ENCODE measurements at places on chromosomes 7 and 10. TPM values are rescaled to one million over a fixed set of nuclear protein-coding genes. Genes with fewer than 3 reads are reported as not detected.

The LFNG gene
- polyA plus RNA-seq, result 2.6 TPM

The FKBP6 gene
- not detected for polyA plus RNA-seq

The CALHM3 gene
- polyA plus RNA-seq, result not detected

The NPY4R2 gene
- polyA plus RNA-seq, result not detected

The SH3PXD2A gene
- polyA plus RNA-seq, result not detected

The PRSS37 gene
- polyA plus RNA-seq, result not detected

- no peak for DNase-seq
These were observed 13.7 kb upstream of the DLX6 start for GRCh38 chr7:96991546-96992191.

- DNase-seq, result no peak
These were observed 441 bp downstream of the FZD8 start for GRCh38 chr10:35641676-35642034.

DNA sequence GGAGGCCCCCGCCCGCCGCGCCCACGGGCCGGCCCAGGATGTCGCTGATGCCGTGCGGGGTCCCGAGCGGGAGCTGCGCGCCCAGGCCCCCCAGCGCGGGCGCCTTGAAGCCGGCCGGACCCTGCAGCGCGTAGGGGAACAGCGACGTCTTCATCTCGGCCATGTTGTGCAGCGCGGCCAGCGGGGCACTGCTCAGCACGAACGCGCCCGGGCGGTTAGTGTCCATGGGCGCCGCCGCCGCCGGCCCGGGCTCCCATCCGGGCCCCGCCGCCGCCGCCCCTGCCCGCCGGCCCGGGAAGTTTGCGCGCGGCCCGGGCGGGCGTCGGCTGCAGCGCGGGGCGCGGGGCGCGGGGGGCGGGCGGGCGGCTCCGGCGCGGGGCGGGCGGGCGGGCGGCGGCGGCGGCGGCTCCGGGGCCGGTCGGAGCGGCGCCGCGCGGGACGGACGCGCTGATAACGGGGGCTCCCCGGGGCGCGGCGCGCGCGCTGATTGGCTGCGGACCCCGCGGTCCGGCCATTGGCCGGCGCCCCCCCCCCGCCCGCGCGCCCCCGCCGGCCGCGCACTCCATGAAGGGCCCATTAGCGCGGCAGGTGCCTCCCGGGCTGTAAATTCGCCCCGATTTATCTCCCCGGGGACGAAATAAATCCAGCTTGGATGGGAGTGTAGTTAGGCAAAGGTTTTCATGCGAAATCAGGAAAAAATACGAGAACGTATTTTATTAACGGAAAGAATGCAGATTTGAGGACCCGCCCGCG lies at the start of gene NKX6-2:
NKX6-2 (minus strand) TSS at position 425 of the 753 bp plus-strand sequence; CDS start at position 226, 199 bp downstream.
- no peak for DNase-seq

DNA sequence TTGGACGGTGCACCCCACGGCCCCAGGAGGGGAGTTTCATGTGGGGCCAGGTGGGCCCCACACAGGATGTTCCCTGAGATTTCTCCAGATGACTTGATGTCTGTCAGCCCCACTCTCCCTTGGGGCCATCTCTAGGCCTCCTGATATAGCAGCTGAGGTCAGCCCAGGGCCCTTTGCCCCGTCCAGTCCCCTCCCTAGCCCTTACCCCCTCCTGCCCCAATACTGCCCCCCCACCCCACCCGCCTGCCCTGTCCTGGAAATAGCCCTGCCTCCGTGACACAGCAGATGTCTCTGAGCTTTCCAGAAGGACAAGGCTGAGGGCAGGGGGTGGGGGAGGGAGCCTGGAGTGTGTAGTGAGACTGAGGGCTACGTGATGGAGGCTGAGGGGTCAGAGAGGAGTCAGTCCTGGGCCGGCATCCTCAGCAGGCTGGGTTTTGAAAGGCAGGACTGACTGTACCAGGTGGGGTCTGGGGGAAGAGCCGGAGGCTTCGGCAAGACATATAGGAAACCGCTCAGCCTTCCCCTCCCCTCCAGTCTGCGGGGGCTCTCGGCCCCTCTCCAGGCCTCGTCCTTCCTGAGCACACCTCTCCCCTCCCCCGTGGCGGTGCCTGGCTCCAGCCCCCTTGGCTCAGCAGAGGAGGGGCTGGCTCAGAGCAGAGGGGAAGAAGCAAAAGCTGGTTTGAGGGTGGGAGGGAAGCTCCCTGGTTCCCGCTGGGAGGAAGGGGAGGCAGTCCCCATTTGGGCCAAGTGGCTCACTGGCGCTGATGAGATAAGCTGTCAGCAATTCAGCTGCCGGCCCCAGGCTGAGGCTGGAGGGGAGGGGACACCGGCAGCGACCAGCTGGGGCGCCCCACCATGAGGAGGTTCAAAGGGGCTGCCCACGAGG lies 2.0 kb downstream of the FLNC start:
- DNase-seq, result no peak

DNA sequence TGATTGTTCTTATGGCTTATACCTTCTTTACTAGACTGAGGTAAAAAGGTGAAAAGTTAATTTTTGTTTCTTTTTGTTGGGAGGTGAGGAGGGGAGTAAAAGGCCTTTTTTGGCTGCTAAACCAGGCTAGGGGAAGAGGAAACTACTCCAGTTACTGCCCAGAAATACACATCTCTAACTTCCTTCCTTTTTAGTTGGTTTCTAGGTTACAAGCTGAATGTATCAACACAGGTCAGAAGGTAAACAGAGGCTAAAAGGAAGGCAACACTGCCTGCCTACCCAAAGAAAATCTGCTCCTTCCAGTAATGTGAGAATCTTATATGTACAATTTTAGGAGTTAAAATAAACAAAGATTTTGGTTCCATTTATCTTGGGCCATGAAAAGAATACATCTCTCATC lies 140.4 kb downstream of the NRBF2 start:
- DNase-seq, result no peak

GRCh38 chr7:151755131-151755801 lies 121.6 kb downstream of the PRKAG2 start:
- no peak for DNase-seq
